Activated naive CD4-positive, alpha-beta T cell (primary cell): ENCODE measurements at places on chromosomes 13 and 19.

GRCh38 chr13:112947796-112948195 is 21.2 kb upstream of the MCF2L start:
- no peak for DNase-seq

DNA sequence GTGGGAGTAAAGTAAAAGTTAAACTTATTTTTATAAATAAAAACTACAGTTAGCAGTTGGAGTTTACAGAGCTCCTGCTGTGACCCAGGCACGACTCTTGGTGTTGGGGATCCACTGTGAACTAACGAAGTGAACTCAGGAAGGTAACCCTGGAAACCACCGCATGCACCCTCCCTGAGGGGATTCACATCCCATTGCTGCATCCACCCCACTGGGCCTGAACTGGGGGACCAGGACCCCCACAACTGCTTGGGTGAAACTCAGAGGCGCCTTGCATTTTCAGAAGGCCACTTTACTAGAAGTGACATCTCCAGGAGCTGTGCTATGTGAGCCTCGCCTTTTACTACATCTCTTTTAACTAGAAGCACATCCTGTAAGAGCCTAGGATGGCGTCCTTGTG is 166.4 kb downstream of the TEX29 start:
- no peak for DNase-seq

DNA sequence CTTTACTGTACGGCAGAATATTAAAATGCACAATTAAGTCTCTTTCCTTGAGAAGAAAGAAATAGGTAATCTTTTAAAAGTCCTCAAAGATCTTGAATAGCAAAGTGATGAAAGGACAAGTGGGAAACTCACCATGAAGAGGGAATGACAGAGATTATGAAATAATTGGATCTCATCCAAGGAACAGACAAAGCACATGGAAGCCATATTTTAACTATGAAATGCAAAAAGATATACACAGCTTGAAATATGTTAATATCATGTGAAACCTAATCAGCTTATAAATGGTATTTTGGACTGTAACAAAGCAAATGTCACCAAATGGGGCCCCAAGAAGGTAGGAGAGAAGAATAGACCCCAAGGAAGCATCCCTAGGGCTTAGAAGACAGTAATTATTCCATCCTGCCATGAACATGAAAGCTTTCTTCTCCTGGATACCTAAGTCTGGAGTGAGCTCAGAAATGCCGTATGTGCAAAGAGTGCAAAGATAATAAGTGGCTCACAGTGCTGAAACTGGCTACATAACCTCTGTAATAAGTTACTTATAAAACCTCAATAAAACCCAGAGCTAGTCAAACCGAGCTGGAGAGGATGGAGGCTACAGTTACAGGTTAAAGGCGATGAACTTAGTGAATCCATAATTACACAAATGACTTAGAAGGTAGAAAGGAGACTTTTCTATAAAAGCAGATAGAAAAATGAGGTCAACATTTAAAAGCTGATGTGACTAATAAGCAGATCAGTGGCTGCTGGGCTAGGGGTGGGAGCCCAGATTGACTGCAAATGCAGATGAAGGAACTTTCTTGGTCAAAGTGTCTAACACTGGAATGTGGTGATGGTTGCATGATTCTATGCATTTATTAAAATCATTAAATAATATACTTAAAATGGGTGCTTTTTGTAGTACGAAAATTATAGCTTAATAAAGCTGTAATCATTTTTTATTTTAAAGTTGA is 34.4 kb downstream of the DCLK1 start:
- no peak for DNase-seq

DNA sequence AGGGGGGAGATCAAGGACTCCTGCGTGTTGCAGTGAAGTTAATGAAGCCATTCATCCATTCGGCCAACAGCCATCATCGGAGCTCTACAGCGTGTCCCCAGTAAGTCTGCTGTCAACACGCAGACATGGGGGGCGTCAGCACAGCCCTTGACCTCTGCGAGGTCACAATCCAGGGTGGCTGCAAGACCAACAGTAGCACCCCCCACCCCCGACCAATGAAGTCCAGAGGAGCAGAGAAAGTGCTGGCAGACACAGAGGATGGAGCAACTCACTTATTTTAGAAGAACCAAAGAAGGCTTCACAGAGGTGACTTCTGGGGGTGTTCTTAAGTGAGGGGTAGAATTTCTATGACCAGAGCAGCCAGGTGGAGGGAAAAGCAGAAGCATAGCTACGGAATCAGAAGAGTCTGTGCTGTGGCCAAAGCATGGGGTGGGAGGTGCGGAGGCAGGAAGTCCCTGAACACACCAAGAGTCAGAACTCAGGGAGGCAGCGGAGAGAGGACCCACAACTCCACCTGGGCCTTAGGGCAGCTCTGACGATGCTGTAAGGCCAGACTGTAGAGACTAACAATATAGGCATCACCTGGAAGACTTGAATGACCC is 185.4 kb downstream of the FOXO1 start:
- no peak for DNase-seq

DNA sequence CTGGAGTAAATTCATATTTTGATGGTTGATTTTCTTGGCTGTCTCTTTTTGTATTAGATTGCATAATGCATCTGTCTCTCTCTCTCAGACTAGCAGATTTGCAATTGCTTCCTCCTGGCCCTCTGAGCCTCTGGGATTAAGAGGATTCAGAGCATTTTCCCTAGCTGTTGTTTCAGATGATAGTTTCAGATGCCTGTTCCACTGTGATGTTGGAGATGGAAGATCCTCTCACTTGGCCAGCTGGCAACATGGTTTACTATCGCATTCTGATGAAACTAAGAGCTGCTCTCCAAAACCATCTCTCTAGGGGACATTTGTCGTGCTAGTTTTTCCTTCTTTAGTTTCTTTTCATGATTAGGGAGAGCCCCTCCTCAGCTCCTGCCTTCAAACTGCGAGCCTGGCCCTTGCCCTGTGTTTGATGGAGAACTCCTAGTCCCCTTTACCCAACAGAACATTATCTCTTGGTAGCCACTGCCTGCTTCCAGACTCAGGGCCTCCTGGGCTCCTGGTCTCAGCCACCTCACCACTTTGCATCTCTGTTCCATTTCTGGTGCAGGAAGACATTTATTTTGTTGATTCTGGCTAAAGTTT is 244.6 kb downstream of the B3GLCT start:
- DNase-seq, result no peak

DNA sequence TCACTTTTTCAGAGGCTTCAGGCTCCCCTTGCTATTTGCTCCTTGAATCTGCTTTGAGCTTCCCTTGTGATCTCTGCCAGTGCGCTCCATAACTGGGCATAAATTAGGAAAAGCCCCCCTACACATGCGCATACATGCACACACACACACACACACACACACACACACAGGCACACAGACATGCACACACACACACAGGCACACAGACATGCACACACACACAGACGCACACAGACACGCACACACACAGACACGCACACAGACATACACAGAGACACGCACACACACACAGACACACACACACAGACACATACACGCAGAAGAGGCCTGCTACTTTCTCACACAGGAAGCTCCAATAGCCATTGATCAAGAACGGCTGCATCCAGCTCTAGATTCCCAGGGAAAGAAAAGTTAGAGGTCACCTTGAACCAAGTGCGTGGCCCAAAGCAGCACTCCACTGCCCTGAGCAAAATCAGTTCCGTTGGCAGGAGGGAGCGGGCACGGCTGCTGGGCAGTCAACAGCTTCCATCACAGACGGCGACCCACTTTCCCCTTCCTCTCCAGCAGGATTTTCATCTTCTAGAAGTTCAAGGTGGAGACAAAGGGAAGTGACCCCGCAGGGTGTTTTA is 145.6 kb downstream of the DPF1 start:
- DNase-seq, result no peak

- peak; percentile 24 for DNase-seq
Observed at GRCh38 chr13:112725346-112726015, 35.6 kb downstream of the ATP11A start.

DNA sequence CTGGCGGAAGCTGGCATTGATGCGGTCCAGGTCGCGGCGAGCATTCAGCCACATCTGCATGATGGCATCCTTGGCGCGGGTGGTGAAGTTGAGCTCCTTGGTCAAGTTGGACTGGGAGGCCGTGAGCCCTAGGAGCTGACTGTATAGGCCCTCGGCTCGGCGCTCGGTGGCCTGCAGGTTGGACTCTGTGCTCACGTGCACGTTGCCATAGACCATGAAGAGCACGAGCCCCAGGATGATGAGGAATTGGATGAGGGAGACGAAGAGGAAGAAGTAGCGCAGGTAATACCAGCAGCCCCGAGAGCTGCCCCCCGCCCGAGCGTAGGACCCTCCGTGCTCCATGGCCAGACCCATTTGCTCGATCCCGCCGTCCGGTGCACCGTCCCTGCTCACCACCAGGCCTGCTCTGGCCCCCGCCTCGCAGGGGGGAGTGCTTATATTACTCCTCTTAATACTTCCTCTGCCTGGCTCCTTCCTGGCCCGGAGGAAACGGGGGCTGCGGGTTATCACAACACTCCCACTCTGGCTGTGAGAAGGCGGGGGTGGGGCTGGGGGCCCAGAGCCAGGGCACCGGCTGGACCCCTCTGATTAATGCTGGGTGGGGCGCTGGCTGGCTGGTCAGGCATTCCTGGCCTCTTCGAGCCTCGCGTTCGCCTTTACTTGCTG is at the start of gene PLVAP:
PLVAP (minus strand) TSS at position 408 of the 666 bp plus-strand sequence; CDS start at position 354, 54 bp downstream.
- DNase-seq, result no peak

- no peak for DNase-seq
Observed at GRCh38 chr13:24497742-24498141, 14.8 kb downstream of the PARP4 start.

GRCh38 chr19:10876459-10877240 is 5.3 kb downstream of the CARM1 start:
- DNase-seq, result no peak

- no peak for DNase-seq
Observed at GRCh38 chr19:7641290-7642276, 4.7 kb downstream of the STXBP2 start.

- DNase-seq, result no peak
Observed at GRCh38 chr13:33139184-33139583, 123.0 kb downstream of the KL start.

DNA sequence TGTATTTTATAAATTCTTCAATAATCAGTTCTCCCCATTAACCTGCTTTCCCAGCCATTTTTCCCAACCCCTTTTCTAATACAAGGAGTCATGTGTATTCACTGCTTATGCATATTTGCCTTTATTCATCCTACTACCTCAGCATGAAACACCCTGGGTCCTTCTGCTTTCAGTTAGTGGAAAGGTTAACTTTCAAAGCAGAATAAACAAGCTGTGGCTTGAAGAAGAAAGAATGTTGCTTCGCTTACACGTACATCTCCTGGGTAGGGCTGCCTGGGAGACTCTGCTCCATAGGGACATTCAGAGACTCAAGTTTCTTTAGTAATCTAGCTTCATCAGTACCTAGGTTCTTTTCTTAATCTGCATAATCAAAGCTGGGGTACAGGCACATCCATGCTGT is 567.8 kb upstream of the SLC10A2 start:
- DNase-seq, result no peak

DNA sequence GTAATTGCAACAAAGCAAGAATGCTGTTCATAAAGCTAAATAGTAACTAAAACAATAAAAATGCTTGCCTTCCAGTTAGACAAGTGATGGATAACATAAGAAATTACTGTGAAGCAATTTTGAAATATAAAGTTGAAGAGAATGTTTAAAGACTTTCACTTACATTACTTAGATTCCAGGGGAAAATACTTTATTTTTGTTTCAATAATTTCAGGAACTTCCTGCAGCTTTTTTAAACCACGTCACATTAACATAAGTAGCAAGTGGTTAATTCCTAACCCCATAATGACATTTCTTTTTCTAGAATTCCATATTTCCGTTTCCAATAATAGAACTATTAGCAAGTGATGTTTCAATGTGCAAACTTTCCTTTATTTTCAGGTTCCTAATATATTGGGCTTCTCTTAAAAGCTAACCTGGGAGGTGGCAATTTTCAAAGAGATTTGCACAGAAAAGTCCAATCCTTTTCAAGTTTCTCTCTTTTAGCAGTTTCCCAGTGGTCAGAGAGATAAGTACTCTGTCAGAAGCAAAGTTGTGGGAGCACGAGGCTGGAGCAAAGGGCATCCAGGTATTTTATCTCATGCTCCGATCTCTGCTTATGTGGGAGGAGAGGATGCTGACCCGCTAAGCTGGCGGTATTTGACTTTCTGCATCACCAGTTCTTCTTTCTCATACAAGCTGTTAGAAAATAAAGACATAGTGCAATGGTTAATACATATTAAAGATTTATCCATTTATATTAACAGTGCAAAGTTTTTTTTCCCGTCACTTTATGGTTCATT is 1025.3 kb downstream of the EFNB2 start:
- DNase-seq, result no peak

DNA sequence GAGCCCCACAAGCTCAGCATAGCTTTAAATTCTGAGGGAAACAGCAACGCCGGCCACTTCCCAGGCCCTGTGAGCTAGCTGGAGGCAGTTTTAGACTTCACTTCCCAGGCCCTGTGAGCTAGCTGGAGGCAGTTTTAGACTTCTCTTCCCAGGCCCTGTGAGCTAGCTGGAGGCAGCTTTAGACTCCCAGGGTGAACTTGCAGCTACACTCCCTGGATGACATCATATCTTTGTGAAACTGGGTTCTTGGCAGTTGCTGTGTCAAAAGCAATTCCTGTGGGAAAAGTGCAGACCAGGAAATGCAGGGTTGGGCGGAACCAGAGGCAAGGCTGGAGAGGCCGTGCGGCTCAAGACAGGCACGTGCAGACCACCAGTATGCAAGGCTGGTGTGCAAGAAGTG is 12.7 kb downstream of the SOX1 start:
- no peak for DNase-seq

DNA sequence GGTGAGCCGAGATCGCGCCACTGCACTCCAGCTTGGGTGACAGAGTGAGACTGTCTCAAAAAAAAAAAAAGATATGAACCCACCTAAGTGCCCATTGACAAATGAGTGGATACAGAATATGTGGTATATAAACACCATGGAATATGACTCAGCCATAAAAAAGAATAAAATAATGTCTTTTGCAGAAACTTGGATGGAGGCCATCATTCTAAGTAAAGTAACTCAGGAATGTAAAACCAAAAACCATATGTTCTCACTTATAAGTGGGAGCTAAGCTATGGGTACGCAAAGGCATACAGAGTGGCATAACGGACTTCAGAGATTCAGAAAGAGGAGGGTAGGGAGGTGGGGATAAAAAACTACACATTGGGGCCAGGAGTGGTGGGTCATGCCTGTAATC is 29.5 kb downstream of the PLA2G4C start:
- no peak for DNase-seq

- DNase-seq, result no peak
Observed at GRCh38 chr13:44664308-44664707, 88.2 kb upstream of the TSC22D1 start.

DNA sequence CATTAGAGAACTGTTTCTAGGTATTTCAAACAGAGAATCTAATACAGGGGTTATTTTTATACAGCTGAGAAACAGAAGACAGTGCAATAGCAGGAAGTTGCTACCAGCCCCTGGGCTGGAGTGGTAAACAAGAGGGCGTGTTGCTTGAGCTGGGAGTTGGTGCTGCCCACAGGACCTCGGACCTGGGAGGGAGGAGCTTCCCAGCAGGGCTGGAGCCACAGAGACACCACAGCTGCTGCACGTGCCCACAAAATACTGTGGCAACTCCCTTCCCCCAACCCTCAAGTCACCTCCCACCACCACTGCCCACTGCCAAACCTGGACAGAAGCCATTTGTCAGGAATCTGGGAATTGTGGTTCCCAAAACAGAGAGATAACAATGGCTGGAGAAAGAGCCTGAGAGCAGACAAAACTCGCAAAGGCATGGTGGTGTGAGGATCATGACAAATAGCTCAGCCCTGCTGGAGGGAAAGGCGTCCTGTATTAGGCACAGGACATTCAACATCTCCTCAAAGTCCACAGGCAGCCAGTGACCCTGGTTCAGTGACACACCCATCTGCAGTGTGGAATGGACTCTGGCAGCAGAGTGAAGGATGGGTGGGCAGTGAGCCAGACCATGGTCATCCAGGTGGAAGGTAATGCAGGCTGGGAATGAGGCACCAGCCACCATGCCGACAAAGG is 57.2 kb downstream of the SPATA13 start:
- no peak for DNase-seq
